ENCODE measurements at places on chromosomes 3 and 15.

- H3K27me3 ChIP-seq: no peaks in the 10 kb centered on the region
- H3K27ac ChIP-seq: peak overlapping the region; percentile 99
- H3K4me1 ChIP-seq: peaks cover 9% of the 10 kb centered on the region
- H3K4me3 ChIP-seq: no peak overlapping the region
Measured at GRCh38 chr3:140529096-140529495, 148.8 kb upstream of the TRIM42 start.

- no peaks in the 10 kb centered on the region for H3K27me3 ChIP-seq
- H3K4me1 ChIP-seq: no peaks in the 10 kb centered on the region
- no peak for DNase-seq
- H3K36me3 ChIP-seq: no peaks in the 10 kb centered on the region
- no peak overlapping the region for H3K4me3 ChIP-seq
- H3K27ac ChIP-seq: no peak overlapping the region
Measured at GRCh38 chr15:54304321-54304720, 326.1 kb downstream of the UNC13C start.

DNA sequence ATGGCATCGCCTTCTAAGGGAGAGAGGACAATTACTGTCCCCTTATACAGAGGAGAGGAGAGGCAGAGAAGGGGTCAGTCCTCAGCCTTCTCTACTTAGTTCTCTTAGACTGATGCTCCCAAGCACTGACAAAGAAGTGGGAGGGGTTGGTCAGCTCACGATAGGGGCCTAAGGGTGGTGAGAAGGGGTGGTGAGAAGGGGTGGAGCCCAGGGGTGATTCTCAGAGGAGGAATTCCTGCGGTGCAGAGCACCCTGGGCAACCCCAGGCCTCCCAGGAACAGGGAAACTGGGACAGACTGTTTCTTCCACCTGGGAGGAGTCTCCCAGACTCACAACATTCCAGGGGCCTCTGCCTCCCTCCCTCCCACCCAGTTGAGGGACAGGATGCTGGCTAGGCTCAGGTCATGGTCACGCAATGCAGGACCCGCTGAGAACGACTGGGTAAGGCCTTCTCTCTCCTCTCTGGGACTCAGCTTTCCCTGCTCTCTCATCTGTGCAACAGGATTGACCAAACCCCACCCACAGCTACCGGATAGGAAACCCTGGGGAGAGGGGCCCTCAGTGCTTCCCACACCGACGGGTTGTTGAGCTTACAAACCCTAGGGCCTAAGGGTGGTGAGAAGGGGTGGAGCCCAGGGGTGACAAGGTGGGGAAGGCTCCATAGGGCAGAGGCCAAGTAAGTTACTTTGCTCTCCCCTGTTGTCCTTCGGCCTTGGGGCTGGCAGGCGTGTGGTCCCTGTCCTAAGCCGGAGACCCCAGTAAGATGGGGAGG is 1.5 kb downstream of the TPRA1 start:
- H3K27ac ChIP-seq: peak overlapping the region; percentile 66
- H3K36me3 ChIP-seq: peaks cover 8% of the 10 kb centered on the region
- DNase-seq: peak; percentile 87
- peak overlapping the region; percentile 90 for H3K4me3 ChIP-seq

DNA sequence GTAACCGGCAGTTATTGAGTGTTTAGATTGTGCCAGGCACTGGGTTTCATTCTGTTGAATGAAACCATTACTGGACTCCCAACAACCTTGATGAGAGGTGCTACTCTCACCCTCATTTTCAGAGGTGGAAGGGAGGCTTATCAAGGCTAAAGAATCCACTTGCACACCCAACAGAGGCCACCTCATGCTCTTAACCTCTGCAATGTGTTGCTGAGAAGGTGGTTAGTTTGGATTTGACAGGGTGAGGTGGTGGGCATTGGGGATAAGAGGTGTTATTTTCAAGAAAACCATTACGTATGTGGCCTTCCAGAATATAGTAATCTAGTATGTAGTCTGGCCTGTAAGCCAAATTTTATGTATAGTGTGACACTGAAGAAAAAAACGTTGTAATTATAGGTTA is 73.1 kb downstream of the FHIT start:
- no peak overlapping the region for H3K27ac ChIP-seq
- H3K27me3 ChIP-seq: no peaks in the 10 kb centered on the region
- H3K4me3 ChIP-seq: no peak overlapping the region
- no peaks in the 10 kb centered on the region for H3K36me3 ChIP-seq

DNA sequence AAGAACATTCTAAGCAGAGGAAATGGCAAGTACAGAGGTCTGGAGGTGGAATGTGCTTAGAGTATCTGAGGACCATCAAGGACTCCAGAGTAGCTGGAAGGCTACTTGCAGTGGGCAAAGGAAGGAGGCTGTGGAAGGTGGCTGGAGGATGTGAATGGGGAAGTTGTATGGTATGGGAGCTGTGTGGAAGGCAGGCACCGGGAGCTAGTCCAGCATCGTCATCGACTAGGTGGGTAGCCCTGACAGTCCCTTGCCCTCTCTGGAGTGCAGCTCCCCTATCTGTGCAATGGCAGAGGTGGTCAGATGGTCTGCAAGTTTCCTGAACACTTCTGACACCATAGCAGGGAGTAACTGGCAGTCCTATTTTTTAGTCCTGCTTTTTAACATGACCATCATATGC is 19.3 kb downstream of the CCDC13 start:
- H3K36me3 ChIP-seq: peaks cover 3% of the 10 kb centered on the region
- no peak for DNase-seq
- H3K4me3 ChIP-seq: no peak overlapping the region
- no peak overlapping the region for H3K27ac ChIP-seq

- H3K4me1 ChIP-seq: no peaks in the 10 kb centered on the region
- H3K27me3 ChIP-seq: peaks cover 24% of the 10 kb centered on the region
- H3K4me3 ChIP-seq: no peak overlapping the region
- no peak for DNase-seq
Measured at GRCh38 chr3:122014741-122015140, 7.3 kb downstream of the ILDR1 start.

DNA sequence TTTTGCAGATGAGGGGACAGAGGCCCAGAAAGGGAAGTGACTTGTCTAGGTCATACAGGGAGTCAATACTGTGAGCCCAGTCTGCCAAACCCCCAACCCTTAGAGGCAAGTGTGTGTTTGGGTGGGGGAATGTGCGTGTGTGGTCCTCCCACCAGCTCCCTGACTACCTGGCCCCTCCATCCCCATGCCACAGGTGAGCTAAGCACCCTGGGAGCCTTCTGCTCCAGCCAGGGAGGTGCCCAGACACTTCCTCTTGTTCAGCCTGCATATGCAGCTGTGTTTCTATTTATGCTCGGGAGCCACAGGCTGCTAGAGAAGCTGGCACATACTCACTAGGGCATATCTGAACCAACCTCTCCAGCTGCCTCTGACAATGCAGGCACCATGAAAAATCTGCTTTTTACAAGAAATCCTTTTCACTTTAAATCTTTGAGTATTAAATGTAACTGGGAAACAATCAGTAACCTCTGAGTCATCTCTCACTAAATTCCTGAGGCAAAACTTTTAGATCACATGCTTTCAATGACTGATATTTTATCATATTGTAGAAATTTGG is 20.7 kb downstream of the TBC1D2B start:
- H3K4me3 ChIP-seq: no peak overlapping the region
- H3K27ac ChIP-seq: peak overlapping the region; percentile 100
- no peaks in the 10 kb centered on the region for H3K27me3 ChIP-seq
- peaks cover 20% of the 10 kb centered on the region for H3K36me3 ChIP-seq

DNA sequence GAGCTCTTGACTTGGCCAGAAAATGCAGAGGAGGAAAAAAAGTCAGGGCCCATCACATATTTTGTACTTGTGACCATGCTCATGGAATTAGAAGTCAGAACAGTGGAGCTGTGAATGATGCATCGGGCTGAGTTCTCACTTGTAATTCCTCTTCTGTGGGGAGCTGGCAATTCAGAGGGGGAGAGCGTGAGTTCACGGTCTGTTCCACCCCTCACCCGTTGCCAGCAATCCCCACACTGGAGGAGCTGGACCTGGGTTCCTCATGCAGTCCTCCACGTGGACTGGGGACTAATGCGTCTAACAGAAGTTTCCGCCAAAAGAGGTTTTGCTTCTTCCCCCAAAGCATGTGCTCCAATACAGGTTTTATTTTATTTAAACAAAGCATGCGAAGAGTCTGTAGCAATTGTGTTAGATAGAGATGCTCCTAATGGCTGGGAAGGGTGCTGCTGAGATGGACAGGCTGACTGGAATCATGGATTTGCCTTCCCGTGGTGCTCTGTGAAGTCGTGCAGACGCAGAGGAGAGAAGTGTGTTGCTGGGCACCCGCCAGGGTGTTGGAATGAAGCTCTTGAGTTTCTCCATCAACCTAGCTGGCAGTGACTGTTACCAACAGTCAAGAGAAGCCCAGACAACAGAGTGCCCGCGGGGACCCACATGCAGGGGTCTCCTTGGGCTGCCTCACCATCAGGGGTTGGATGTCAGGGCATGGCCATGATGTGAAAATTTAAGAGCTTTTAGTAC is 77.4 kb upstream of the PCSK6 start:
- H3K4me1 ChIP-seq: no peaks in the 10 kb centered on the region
- no peak overlapping the region for H3K27ac ChIP-seq
- H3K27me3 ChIP-seq: no peaks in the 10 kb centered on the region

GRCh38 chr3:31137718-31138465 is 243.4 kb upstream of the GADL1 start:
- H3K4me1 ChIP-seq: no peaks in the 10 kb centered on the region
- H3K4me3 ChIP-seq: no peak overlapping the region
- no peaks in the 10 kb centered on the region for H3K36me3 ChIP-seq
- H3K27ac ChIP-seq: no peak overlapping the region
- DNase-seq: no peak
- no peaks in the 10 kb centered on the region for H3K27me3 ChIP-seq

DNA sequence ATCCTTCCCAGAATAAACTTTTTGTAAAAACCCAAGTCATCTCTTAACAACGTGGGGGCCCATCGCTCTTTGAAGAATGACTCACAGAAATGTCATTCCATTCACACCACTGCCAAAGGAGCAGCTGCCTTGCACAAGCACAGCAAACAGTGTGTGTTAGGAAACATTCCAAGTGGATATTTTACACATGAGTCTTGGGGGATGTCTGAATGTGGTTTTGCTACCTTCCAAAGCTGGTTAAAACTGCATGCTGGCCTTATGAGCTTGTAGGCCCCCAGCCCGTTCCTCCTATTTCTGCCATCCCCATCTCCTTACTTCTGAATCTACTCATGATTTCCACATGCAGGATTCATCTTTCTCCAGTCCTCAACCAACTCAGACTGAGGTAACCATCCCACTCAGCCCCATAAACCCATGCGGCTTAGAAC is 130.8 kb downstream of the CPNE4 start:
- no peaks in the 10 kb centered on the region for H3K36me3 ChIP-seq
- peaks cover 1% of the 10 kb centered on the region for H3K4me1 ChIP-seq
- H3K27me3 ChIP-seq: no peaks in the 10 kb centered on the region
- H3K4me3 ChIP-seq: no peak overlapping the region

DNA sequence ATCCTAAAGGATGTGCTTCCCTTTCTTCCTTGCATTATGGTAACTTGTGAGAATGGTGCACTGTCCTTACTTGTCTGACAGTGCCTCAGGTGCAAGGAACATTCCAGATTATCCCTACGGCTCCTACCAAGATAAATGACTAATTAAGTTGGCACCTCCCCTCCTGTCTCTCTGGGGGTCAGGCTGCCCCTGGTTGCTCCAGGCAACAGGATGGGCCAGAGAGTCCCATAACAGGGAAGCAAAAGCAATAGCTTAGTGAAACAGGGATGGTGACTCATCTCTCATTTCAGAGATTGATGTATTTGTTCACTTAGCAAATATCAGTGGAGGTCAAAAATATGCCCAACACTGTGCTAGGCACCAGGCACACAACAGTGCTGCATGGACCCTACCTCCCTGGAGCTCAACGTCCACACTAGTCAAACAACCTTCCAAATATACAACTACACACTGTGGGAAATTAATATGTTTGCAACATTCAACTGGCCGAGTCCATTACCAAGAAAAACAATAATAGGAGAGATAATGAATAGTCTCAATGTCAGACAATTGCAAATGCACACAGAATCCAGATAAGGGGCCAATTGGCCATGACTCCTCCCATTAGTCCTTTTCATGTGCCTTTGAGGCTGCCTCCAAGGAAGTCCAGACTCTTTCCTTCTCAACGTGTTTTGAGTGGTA is 249.0 kb downstream of the TLE3 start:
- H3K4me3 ChIP-seq: no peak overlapping the region
- peaks cover 15% of the 10 kb centered on the region for H3K4me1 ChIP-seq
- no peak overlapping the region for H3K27ac ChIP-seq
- DNase-seq: peak; percentile 72
- no peaks in the 10 kb centered on the region for H3K27me3 ChIP-seq
- no peaks in the 10 kb centered on the region for H3K36me3 ChIP-seq

GRCh38 chr15:69472046-69472445 is 19.4 kb downstream of the RPLP1 start:
- H3K4me1 ChIP-seq: peaks cover 25% of the 10 kb centered on the region
- H3K36me3 ChIP-seq: no peaks in the 10 kb centered on the region
- no peak for DNase-seq
- no peak overlapping the region for H3K4me3 ChIP-seq
- H3K27ac ChIP-seq: no peak overlapping the region

DNA sequence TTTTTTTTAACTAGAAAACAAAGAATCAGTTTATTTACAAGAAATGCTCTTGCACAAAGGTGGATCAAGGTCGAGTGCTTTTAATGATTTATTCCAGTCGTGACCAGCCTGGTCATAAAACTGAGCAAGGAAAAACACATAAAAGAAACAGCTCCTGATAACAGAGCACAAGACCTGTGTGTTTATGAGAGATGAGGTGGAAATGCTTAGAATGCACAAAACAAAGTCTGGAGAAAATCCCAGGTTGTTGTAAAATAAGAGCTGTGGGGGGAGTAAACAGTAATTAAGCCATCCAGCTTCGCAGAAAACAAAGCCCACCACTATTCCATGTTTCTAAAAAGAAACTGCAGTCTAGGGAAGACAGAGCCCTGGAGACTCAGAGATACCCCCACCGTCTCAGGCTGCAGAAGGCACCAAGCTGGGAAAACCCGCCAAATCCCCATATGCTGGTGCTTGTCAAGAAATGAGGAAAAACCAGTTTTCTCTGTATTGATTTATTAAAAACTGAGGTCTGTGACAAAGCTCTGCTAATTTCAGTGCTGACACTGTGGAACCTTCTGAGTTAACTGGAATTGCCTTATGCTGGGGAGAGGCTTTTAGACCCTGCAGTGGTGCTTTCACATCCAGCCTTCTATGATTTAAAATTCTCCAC is 139.3 kb downstream of the ADAMTS17 start:
- no peaks in the 10 kb centered on the region for H3K27me3 ChIP-seq
- DNase-seq: no peak
- H3K4me3 ChIP-seq: no peak overlapping the region
- no peaks in the 10 kb centered on the region for H3K36me3 ChIP-seq
- no peak overlapping the region for H3K27ac ChIP-seq
- H3K4me1 ChIP-seq: no peaks in the 10 kb centered on the region

DNA sequence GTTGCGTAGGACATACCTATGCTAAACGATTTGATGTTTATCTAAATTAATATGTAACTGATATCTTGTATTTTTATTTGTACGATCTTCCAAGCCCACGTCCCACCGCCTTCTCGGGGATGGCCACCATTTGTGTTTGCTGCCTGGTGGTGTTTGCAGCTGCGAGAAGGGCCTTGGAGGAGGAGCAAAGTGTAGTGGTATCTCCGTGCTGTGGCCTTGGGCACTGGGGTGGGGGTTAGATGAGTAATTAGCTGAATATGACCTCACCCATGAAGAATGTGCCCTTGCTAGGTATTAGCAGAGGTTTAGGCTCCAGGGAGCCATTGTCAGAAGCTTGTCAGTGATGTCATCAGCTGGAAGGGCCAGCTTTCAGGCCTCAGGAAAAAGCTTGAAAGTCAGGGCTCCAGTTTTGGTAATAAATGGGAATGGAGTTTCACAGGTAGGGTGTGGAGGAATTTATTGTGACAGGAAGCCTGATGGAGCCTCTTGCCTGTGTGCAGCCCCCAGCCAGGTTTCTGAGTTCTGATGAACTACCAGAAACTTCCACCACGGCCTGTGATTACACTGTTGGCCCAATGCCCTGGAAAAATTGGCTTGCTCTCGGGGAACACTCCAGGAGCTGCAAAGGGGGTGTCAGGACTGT is 41.0 kb downstream of the FLNB start:
- H3K27ac ChIP-seq: peak overlapping the region; percentile 99
- H3K36me3 ChIP-seq: no peaks in the 10 kb centered on the region
- peaks cover 44% of the 10 kb centered on the region for H3K4me1 ChIP-seq
- H3K4me3 ChIP-seq: peak overlapping the region; percentile 1

All from mesenchymal stem cell (in vitro differentiated cells and primary cell).